Lower lobe of right lung (tissue), 2 donors: ENCODE measurements at places on chromosomes 16 and 17. TPM values are rescaled to one million over a fixed set of nuclear protein-coding genes. Genes with fewer than 3 reads are reported as not detected.

Gene TNFRSF13B
- 0.27 TPM for total RNA-seq

Gene CIBAR2
- 12.8 TPM for total RNA-seq

Gene CACNG3
- total RNA-seq, result not detected

Gene SLC5A2
- total RNA-seq, result 2.0 TPM

Gene C16orf87
- 5.8 TPM for total RNA-seq

Gene ZNF19
- total RNA-seq, result 18.3 TPM

Gene RHBDF1
- total RNA-seq, result 35.9 TPM

Gene ARL5C
- total RNA-seq, result not detected

Gene GLOD4
- 63.2 TPM for total RNA-seq

Gene KRT28
- not detected for total RNA-seq

Gene RANGRF
- 24.6 TPM for total RNA-seq

Gene GP1BA
- total RNA-seq, result 0.92 TPM

DNA sequence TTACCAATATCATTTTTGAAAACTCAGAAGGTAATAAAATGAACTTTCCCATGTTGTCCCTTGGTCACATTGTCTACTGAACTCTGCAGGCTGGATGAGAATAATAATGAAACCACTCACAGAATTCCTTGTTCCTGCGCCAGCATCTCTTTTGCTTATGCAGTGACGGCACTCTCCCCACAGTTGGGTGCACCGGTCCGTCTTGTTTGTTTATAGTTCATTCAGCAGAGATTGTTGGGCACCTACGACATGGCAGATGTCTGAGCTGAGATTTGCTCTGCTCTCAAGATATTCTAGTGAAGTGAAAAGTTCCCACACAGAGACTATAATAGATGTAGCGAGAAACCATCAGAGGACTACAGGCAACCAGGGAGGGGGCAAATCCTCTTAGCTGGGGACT, 375.7 kb upstream of the CDH11 start:
- no peak for DNase-seq

DNA sequence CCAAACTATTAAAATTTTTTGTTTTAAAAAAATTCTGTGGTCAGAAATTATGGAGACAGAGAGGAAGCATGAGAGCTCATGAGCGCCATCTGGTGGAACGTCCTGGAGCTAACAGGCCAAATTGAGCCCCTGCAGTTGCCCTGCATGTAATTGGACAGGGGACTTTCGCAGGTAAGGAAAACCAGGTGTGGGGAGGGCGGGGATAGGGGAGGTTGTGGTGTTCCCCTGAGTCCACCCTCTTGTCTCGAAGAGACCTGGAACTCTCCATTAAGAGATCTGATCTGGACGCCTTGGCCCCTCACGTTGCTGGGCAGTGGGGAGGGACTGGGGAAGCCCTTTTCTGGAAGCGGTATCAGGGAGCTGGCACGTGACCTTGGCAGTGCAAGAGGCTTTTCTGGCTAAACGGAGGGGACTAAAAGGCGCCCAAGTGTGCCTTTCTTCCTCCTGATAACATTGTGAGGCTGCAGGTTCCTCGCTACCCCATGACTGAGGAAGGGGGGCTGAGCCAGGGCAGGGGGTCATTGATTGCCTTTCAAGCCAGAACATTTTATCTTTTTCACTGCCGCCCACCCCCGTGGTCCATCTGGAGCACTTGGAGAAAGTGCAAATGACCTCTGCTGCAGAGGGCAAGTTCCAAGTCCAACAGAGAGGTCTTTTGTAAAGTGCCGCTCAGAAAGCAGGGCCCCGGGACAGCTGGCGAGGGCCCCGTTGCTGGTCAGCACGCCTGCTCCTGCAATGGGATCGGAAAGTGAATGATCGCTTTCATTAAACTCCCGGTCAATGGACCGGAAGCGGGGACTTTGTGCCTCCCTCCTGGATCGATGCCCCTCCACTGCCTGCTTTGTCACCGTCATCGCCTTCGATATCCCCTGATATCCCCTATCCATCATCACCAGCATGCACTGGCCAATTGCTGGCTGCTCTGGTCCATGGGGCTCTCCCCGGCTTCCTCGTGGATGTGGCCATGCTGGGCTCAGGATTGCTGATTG, 18.4 kb downstream of the PDILT start:
- DNase-seq, result peak; percentile 63

- no peak for DNase-seq
Measured at GRCh38 chr16:12314653-12315185, 338.2 kb downstream of the SNX29 start.

DNA sequence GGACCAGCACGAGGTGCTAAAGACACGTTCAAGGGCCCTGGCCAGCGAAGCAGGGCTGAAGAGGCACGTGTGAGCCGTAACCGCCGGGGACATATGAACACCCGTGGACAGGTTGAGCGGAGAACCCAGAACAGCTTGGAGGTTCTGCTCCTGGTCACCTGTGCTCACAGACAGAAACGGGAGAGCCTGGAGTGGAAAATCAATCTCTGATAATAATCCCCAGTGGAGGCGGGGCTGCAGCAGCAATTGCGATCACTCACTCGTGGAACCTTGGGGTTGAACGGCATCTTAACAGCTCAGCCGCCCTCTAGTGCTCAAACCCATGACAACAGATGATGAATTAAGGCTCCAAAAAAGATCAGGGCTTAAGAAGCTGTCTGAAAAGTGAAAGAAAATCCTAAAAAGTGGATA, 25.6 kb downstream of the WIPI1 start:
- no peak for DNase-seq

- DNase-seq, result no peak
Measured at GRCh38 chr16:12582696-12583095, 221.0 kb downstream of the CPPED1 start.

DNA sequence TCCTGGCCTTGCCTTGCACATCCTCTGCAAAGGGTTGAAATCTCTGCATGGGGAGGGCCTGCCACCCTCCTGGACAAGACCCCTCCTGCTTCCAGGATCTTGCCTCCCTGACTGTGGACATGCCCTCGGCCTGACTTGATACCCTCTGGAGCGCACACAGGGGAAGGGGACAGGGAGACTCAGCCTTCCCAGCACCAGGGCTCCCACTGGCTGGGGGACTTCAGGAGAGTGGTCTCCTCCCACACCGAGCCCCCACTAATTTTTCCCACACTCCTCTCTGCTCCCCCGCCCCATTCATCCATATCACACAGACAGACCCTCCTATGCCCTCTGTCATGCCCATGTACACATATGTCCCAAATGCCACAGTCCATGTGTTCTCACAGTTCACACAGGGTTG, 14.3 kb downstream of the SGCA start:
- DNase-seq, result peak; percentile 13

DNA sequence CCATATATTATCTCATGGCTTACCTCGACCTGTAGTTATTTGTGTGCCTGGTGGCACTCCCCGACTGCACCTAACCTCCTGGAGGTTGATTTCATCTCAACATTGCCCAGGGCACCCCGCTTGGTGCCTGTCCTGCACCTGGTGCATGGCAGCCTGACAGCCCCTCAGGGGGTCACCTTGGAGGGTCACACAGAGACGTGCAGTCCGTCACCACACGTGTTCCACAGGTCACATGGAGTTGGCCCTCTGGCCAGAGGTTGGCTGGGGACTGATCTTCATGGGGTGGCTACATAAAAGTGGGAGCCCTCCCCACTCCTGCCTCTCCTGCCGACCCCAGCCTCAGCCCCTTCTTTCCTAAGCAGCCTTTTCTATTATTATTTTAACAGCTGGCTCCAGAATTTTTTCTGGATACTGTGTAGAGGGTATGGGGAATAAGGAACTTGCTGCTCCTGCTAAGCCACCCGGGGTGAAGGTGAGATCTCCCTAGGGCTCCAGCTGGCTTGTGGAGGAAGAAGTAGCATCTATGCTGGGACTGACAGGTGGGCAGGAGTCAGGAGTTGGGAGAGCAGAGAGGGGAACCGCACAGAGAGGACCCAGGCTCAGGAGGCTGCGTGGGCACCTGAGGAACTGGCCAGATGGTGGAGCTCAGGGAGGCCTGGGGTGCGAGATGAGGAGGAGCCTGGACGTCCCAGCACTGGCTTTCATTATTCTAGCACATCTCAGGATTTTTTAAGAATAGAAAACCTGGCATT, 12.5 kb upstream of the NKD1 start:
- no peak for DNase-seq

DNA sequence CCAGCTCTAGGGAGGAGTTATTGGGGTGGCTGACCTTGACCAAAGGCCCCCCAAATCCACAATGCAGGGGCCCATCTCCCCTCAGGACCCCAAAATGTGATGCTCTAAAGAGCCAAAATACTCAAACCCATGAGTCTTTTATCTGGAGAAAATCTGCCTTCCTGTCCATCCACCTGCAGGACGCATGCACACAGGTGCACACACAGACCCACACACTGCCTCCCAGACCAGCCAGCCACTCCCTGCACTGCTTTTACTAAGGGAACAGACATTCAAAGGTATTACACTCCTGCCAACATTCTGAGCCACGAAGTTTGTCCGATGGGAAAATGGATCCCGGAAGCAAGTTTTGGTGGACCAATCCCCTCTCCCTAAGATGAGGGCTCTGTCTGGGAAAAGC, 76.1 kb upstream of the CDH5 start:
- DNase-seq, result no peak

DNA sequence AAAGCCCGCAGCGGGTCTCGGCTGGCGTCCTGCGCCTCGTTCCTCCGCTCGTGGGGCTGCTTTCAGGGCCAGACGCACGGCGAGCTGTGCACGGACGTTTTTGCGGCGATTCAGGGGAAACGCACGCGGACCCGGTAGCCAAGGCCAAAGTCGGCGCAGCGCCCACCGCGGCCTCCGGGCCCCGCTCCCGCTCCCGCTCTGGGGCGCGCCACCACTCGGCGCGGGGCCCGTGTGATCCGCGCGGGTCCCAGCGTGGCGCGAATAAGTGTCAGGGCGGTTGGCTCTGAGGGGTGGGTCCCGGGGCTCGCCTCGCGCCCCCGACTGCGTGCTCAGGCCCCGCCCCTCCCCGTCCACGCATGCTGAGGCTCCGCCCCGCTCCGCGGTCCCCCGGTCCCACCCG, 694 bp upstream of the TBCD start:
- no peak for DNase-seq

GRCh38 chr16:27378871-27379481, 23.0 kb upstream of the IL21R start:
- DNase-seq, result no peak

GRCh38 chr17:69239611-69240600, 11.3 kb upstream of the ABCA10 start:
- no peak for DNase-seq

DNA sequence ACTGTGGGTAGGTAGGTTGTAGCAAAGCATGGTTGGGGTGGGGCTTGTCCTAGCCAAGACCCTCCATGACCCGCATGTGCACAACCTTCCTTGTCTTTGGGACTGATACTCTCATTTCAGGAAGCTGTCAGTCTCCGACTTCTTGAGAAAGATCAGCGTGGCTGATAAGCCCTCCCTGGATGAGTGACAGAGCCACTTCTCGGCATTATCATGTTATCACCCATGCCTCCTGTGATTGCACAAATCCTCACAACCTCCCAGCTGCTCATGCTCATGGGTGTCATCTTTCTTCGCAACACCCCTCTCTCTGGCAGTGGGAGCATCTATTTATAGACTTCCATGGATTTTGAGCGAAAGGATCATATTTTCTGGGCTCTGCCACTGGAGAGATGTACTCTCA, 314.2 kb downstream of the FOXL1 start:
- no peak for DNase-seq

DNA sequence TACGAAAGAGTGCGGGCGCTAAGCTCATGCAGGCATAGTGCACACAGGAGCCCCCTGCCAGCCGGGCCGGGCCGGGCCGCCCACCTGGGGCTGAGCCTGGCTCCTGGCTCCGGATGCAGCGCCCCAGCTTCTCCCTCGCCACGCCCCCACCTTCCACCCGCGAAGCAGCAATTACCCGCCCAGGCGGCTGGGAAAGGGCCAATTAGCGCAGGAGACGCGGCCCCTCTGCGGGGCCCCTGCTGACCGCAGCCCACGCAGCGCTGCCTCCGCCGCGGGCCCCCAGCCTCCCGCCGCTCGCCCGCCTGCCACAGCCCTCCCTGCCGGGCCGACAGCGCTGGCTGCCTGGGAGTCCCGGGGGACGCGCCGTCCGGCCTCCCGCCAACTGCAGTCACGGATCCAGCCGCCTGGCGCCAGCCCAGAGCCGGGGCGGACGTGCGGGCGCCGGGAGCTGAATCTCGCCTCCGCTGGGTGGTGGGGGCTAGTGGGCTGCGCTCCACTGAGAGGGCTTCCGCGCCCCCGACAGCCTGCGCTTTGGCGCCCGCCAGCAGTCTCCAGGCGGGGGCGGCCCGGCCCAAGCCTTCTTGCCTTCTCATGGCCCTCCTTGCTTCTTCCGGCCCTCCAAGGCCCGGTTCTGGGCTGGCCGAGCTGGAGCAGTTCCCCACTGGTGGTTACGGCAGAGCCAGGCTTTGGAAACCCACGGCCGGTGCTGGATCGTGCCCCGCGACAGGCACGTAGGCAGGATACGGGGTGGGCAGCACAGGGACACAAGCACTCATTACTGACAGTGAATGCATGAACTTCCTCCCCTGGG, 14.9 kb upstream of the CBFB start:
- peak; percentile 79 for DNase-seq

GRCh38 chr16:87499189-87499486, 6.3 kb upstream of the ZCCHC14 start:
- no peak for DNase-seq

GRCh38 chr17:49977463-49978389, 8.7 kb downstream of the DLX4 start:
- no peak for DNase-seq

- DNase-seq, result no peak
Measured at GRCh38 chr16:583470-583814, 6.4 kb upstream of the RAB40C start.

- no peak for DNase-seq
Measured at GRCh38 chr17:70618641-70619040, 449.3 kb downstream of the KCNJ2 start.

DNA sequence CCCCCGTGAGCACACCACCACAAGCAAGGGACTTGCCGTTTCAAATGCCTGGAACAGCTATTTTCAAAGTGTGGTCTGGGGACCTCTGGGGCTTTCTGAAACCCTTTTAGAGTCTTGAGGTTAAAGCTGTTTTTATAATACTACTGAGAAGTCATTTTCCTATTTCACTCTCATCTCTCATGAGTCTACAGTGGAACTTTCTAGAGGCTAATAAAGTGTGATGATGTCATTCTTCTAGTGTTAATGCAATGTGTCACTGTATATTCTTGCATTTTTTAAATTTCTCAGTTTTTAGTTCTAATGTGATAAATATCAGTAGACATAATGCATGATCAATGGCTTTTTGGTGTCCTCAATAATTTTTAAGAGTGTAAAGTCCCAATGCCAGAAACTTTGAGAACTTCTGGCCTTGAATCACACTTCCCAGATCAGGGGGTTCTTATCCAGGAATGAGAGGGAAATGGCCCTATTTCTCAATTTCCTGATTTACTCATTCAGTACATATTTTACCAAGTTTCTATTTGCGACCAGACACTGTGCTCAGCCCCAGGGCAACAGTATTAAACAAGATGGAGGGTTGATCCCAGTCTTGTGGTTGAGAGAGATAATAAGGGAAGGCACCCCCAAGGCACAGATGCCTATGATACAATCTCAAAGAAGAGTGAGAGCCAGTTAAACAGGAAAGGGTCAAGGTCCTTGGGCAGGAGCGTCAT, 444.0 kb downstream of the HS3ST3B1 start:
- no peak for DNase-seq

DNA sequence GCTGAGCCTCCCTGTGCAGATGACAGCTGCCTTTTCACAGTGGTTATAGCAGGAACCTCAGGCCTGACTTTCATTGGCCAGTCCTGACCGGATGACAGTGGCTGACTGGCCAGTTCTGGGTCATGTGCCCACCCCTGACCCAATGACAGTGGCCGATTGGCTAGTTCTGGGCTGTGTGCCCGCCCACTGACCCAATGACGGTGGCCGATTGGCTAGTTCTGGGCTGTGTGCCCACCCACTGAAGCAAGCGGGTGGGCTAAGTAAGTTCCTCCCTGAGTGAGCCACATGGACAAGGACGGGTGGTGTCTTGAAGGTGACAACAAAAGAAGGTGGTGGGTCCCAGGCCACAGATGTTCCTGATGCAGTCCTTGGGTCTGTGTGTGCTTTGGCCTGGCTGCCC, 9.5 kb downstream of the DEF8 start:
- peak; percentile 65 for DNase-seq
